ENCODE measurements at places on chromosomes 12 and 14.

DNA sequence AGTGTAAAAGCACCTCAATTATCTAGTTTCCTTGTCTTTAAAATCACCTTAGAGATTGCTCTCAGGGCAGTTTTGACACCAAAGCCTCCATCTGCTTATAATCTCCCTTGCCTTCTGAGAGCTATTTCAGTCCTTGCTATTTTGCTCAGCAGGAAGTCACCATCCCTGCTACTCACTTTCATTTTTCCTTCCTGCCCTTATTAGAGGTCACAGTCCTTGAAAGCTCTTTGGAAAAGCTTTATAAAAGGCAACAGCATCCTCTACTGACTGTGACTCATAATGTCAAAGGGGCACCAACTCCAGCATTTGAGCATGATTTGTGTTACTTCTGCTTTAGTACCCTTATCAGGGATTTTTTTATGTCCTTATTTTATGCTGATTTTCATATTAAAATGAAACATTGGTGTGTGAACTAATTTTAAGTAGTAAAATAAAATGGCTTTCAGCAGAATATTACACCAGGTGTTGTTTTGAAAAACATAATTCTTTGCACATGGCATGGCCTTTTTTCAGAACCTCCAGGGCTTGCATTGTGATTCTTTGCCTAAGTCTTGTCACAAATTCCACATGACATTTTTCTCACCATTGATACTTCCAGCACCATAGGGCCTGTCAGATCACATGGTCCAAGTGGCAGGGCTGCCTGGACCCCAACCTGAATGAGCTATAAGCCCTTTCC, 213.0 kb downstream of the ADAMTS20 start:
- no peak for DNase-seq

DNA sequence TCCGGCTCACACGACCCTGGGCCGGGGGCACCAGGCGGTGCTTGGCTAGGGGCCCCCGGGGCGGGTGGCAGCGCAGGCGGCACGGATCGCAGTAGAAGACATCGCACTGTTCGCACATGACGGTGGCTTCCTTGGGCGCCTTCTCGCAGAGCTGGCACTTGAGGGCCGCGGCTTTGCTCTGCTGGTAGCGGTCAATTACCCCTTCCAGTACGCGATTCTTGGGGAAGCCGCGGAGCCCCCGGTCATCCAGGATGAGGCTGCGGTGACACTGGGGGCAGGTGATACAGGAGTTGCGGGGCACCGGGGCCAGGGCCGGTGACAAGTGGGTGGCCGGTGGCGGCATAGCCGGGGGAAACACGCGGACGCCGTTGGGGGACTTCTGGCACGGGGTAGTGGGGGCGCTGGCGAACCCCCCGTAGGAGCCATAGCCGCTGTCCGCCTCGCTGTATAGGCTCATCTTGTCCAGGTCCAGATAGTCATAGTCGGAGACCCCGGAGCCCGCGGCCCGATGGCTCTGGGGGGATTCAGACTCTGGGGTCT, 553 bp downstream of the TRIM9 start:
- peak; percentile 6 for DNase-seq

- DNase-seq, result no peak
These were observed 359.6 kb downstream of the BMP4 start for GRCh38 chr14:53596853-53597525.

DNA sequence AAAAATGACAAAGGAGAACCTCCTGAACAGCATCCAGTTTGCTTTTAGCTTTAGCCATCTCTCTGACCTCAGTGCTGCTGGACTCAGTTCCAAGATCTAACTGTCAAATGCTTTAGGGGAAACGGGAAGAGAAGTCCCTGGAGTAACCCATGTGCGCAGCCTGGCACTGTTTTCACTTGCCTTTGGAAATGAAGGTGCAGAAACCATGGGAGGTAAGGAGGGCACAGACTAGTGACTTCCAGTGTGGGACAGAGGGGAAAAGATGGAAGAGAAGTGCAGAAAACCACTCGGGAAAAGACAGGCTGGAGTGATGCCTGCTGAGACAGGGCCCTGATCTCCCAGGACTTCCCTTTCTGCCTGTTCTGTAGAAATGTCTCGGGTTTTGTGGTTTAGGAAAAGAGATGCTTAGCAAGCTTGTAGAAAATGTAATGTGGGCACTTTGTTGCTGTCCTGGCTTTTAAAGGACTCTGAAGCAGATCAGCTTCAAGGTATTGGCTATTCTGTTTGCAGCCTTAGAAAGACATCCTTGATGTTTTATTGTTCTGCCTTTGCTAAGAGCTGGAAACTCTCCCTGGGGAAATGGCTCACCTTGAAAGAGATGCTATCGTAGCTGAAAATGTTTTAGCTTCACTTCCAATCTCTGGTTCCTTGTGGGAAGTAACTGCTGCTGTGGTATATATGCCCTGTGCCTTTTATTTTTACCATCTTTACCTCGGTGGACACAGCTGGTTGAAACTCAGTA, 124.6 kb upstream of the HIF1A start:
- DNase-seq, result no peak

DNA sequence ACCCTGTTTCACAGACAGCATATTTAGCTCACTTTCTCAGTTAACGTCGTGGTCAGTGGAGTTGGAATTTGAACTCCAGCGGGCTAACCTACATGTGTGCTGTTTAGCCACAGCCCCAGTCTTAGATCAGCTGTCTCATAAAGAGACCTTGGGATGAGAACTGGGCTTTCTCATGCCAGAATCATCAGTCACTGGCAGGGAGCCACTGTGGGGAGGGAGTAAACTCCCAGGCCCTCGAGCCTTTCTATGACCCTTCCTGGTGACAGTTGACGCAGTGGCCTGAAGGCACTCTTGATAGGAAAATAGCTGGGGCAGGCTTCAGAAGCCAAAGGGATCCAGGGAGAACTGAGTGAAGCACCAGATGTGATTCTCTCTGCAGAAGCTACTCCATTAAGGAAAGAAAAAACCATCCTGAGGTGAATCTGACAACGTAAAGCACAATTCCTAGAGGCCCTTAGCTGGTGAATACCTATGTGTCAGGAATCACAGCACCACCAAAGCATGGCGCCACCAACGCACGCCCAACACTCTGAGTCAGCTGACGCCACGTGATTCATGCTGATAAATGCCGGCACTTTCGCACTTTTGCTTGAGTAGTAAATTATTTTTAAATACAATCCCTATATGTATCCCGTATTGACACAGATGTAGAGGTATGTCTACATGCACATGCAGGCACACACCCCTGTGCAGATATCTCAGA, 279.6 kb upstream of the TMEM132C start:
- no peak for DNase-seq

- DNase-seq, result no peak
These were observed 123.9 kb downstream of the PAX9 start for GRCh38 chr14:36785511-36785910.

All from activated T-cell treated with anti-CD3 and anti-CD28 coated beads for 4 hours (primary cell).